ENCODE measurements at places on chromosomes 16 and 17. TPM values are rescaled to one million over a fixed set of nuclear protein-coding genes. Genes with fewer than 3 reads are reported as not detected.
A peak's percentile ranks its signal among the peaks of the same experiment; 100 is the strongest.

Gene TAT
- not detected for total RNA-seq

Gene FBXO39
- 0.55 TPM for total RNA-seq

DNA sequence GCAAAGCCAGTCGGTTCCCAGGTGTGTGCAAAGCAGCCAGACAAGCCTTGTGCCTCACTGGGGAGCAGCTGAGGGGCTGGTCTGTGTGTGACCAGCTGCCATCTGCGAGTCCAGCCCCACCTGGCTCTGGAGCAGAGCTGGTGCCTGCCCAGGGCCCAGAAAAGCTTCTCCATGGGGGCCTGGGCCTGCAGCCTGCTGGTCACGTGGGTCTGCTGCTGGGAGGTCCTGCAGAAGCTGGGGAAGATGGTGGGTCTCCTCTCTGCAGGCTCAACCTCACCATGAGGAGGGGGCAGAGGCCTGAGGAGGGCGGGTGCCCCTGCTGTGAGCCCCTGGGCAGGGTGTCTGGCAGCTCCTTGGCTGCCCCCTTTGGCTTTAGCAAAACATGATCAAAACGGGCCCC lies 71.9 kb downstream of the ENGASE start:
- no peak overlapping the region for H3K27ac ChIP-seq
- H3K27me3 ChIP-seq = no peaks in the 10 kb centered on the region
- no peak overlapping the region for H3K4me3 ChIP-seq
- no peak for DNase-seq

DNA sequence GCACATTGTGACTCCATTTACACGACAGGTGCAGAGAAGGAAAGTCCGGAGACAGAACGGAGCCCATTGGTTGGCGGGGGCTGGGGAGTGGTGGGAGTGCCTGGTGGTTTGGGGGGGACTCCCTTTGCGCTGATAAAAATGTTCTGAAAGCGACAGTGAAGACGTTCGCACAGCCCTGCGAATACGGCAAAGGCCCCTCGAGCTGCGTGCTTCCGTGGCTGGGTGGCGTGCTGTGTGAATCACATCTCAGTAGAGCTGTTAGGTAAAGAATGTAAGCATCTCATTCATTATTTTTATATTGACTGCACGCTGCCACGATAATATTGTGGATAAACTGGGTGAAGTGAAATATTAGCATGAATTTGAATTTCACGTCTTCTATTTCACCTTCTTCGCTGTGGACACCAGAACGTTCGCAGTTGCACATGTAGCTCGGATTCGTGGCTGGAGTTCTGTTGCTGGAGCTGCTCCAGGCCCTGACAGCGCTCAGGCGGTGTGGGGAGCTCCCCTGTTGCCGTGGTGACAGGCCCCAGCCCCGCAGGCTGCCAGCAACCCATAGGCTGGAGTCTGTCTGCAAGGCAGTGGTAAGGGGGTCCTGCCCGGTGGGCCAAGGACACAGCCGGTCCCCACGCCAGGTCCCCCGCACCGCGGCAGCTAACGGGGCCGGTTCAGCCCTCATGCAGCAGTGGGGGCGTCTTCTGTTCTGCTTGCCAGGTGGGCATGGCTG lies 44.6 kb downstream of the SOX8 start:
- no peak overlapping the region for H3K4me3 ChIP-seq
- no peaks in the 10 kb centered on the region for H3K36me3 ChIP-seq
- no peaks in the 10 kb centered on the region for H3K27me3 ChIP-seq
- H3K27ac ChIP-seq = no peak overlapping the region
- H3K4me1 ChIP-seq = no peaks in the 10 kb centered on the region

- peaks cover 4% of the 10 kb centered on the region for H3K27me3 ChIP-seq
- H3K27ac ChIP-seq = no peak overlapping the region
- DNase-seq = no peak
- no peaks in the 10 kb centered on the region for H3K36me3 ChIP-seq
These were observed 173.6 kb downstream of the MSI2 start for GRCh38 chr17:57429966-57430365.

GRCh38 chr16:77838597-77839255 lies 50.4 kb downstream of the VAT1L start:
- peaks cover 29% of the 10 kb centered on the region for H3K27me3 ChIP-seq
- no peak overlapping the region for H3K4me3 ChIP-seq
- H3K4me1 ChIP-seq = no peaks in the 10 kb centered on the region
- H3K27ac ChIP-seq = no peak overlapping the region
- no peaks in the 10 kb centered on the region for H3K36me3 ChIP-seq
- DNase-seq = no peak

DNA sequence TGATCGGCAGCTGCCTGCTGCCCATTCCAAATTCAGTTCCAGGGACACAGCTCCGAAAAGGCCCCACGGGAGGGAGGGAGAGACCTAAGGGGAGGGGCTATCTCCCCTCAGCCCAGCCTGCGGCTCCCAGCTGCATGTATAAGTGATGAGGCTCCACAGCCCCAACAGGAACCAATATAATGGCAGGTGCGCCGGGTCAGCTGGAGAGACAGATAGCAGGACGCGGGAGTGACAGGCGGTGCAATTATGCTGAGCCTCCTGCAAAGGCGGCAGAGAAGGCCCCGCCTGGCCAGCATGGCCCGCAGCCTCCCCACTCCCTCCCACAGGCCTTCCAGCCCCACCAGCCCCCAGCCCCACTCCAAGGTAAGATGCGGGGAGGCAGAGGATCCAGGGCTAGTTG lies 8.1 kb upstream of the C1QL1 start:
- no peaks in the 10 kb centered on the region for H3K36me3 ChIP-seq
- H3K27ac ChIP-seq = no peak overlapping the region
- H3K4me3 ChIP-seq = no peak overlapping the region
- H3K4me1 ChIP-seq = peaks cover 6% of the 10 kb centered on the region
- DNase-seq = no peak
- H3K27me3 ChIP-seq = peaks cover 32% of the 10 kb centered on the region

DNA sequence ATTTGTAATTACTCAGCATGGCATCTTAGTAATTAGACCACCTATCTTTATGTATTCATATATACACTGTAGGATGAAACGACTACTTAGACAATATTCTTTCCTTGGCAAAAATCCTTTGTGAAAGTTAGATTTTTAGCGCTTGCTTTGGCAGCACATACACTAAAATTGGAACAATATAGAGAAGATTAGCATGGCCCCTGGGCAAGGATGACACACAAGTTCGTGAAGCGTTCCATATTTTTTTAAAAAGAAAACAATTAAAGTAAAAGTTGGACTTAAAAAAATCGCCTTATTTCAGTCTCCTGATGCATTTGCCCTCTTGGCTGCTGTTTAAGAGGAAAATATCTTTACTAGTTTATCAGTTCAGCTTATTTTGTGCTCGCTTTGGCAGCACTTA lies 10.5 kb downstream of the IGSF6 start:
- H3K36me3 ChIP-seq = no peaks in the 10 kb centered on the region
- no peak for DNase-seq
- H3K27ac ChIP-seq = no peak overlapping the region
- H3K4me3 ChIP-seq = no peak overlapping the region
- H3K4me1 ChIP-seq = peaks cover 30% of the 10 kb centered on the region

- no peak overlapping the region for H3K27ac ChIP-seq
- H3K36me3 ChIP-seq = no peaks in the 10 kb centered on the region
- H3K4me1 ChIP-seq = peaks cover 4% of the 10 kb centered on the region
- no peak overlapping the region for H3K4me3 ChIP-seq
These were observed 14.1 kb upstream of the SLC16A5 start for GRCh38 chr17:75073618-75074047.

GRCh38 chr16:12320298-12320706 lies 343.8 kb downstream of the SNX29 start:
- H3K27ac ChIP-seq = no peak overlapping the region
- H3K27me3 ChIP-seq = no peaks in the 10 kb centered on the region
- no peaks in the 10 kb centered on the region for H3K36me3 ChIP-seq
- H3K4me3 ChIP-seq = no peak overlapping the region
- peaks cover 15% of the 10 kb centered on the region for H3K4me1 ChIP-seq

DNA sequence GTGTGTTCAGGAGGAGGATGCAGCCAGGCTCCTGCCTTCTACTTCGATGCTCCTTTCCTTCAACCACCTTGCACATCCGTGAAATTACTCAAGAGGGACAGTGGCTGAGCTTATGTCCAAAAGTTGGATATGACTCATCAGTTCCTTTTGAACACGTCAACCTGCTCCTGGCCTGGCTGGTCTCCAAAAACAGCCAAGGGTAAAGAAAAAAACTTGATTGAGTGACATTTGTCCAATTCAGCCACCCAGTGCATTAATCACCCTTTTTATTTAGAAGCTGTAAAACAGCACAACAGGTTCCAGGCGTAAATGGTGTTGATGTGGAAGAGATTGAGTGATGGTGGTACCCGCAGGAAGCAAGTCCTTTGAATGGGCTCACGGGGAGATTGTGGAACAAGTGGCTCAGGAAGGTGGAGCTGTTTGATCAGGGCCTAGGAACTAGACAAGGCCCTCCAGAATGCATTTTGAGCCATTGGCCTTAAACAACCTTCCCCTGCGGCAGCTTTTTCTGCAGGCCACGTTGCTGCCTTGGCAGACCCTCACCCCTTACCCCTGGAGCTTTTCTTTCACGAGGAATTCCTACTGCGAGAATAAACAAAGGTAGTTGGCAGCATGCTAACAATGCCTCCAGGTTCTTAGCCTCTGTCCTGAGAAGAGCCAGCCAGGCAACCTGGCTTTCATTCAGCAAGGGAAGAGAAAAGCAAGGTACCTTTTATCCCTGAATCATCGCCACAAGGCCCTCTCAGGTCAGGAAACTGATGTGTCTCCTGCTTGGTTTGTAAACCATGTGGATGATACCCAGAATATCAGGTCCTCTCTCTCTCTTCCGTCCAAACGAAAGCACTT lies 173.3 kb upstream of the CACNG5 start:
- DNase-seq = no peak
- no peak overlapping the region for H3K27ac ChIP-seq
- no peak overlapping the region for H3K4me3 ChIP-seq
- H3K27me3 ChIP-seq = peaks cover 2% of the 10 kb centered on the region
- H3K4me1 ChIP-seq = peaks cover 18% of the 10 kb centered on the region
- H3K36me3 ChIP-seq = peaks cover 10% of the 10 kb centered on the region

- H3K27me3 ChIP-seq = peaks cover 11% of the 10 kb centered on the region
- no peaks in the 10 kb centered on the region for H3K36me3 ChIP-seq
- H3K27ac ChIP-seq = no peak overlapping the region
- H3K4me3 ChIP-seq = no peak overlapping the region
These were observed 320.8 kb downstream of the FOXL1 start for GRCh38 chr16:86899151-86899550.

- no peak overlapping the region for H3K4me3 ChIP-seq
- no peaks in the 10 kb centered on the region for H3K36me3 ChIP-seq
These were observed 9.9 kb downstream of the SLC5A11 start for GRCh38 chr16:24855678-24856077.

DNA sequence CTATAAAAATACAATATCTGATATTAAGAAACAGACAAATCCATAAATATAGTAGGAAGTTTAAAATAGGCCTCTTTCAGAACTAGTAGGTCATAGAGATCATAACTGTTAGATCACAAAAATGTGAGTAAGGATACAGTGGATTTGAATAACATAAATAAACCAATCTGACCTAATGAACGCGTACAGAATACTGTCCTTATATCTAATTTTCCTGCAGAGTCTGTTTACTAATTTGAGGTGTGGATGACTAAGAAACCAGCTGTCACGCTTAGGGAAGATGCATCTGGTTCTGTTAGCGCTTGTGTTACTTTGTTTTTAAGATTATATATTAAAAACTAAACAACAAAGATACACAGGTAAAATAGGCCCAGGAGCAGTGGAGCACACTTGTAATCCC lies 14.8 kb downstream of the CPD start:
- no peaks in the 10 kb centered on the region for H3K27me3 ChIP-seq
- H3K27ac ChIP-seq = no peak overlapping the region
- DNase-seq = no peak
- H3K4me3 ChIP-seq = no peak overlapping the region
- peaks cover 34% of the 10 kb centered on the region for H3K4me1 ChIP-seq

DNA sequence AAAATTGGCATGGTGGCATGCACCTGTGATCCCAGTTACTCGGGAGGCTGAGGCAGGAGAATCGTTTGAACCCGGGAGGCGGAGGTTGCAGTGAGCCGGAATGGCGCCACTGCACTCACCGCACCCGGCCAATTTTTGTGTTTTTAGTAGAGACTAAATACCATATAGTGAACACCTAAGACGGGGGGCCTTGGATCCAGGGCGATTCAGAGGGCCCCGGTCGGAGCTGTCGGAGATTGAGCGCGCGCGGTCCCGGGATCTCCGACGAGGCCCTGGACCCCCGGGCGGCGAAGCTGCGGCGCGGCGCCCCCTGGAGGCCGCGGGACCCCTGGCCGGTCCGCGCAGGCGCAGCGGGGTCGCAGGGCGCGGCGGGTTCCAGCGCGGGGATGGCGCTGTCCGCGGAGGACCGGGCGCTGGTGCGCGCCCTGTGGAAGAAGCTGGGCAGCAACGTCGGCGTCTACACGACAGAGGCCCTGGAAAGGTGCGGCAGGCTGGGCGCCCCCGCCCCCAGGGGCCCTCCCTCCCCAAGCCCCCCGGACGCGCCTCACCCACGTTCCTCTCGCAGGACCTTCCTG lies at the start of gene HBQ1:
Gene HBQ1, plus strand, starts transcription at position 359 of the 575 bp plus-strand sequence. Its CDS starts 28 bp downstream, at position 387.
- no peaks in the 10 kb centered on the region for H3K4me1 ChIP-seq
- DNase-seq = no peak

DNA sequence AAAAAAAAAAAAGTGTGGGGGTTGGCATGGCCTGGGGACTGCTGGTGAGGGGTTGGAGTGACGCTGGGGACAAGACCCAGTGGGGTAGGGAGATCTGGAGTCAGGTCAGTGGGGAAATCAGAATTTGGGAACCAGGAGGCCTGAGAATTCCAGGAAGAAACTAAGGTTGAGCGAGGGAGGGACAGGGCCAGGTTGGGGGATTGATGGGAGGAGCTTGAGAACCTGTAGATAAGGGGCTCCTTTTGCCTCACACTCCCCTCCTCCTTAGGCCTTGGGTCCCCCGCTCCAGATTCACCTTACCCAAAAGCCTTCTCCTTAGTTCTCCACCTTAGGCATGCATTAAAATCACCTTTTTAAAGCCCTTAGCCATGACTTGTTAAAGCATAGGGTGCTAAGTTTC lies 8.3 kb upstream of the PYDC1 start:
- H3K36me3 ChIP-seq = no peaks in the 10 kb centered on the region
- DNase-seq = no peak

GRCh38 chr17:81044764-81045589 lies 10.0 kb downstream of the BAIAP2 start:
- no peak overlapping the region for H3K4me3 ChIP-seq
- no peaks in the 10 kb centered on the region for H3K36me3 ChIP-seq
- no peak overlapping the region for H3K27ac ChIP-seq
- H3K27me3 ChIP-seq = no peaks in the 10 kb centered on the region
- H3K4me1 ChIP-seq = peaks cover 21% of the 10 kb centered on the region
- DNase-seq = no peak

- no peaks in the 10 kb centered on the region for H3K36me3 ChIP-seq
- H3K27me3 ChIP-seq = peaks cover 3% of the 10 kb centered on the region
- peak overlapping the region; percentile 60 for H3K4me3 ChIP-seq
- H3K4me1 ChIP-seq = peaks cover 14% of the 10 kb centered on the region
- H3K27ac ChIP-seq = peak overlapping the region; percentile 42
These were observed 14.7 kb downstream of the KCTD19 start for GRCh38 chr16:67311607-67312488.
